Ureter (tissue), 1 donor: ENCODE measurements at places on chromosomes 2 and 18. TPM values are rescaled to one million over a fixed set of nuclear protein-coding genes. Genes with fewer than 3 reads are reported as not detected.

GRCh38 chr2:126275098-126275497 is 380.9 kb upstream of the GYPC start:
- DNase-seq: no peak

GRCh38 chr2:207334624-207335371 is 169.1 kb upstream of the KLF7 start:
- peak; percentile 64 for DNase-seq

NFE2L2 gene
- total RNA-seq: 190 TPM

RAD51AP2 gene
- total RNA-seq: not detected

GRCh38 chr2:22450831-22451230 is 934.1 kb upstream of the KLHL29 start:
- no peak for DNase-seq

CTLA4 gene
- total RNA-seq: 0.44 TPM

SGPP2 gene
- total RNA-seq: 45.8 TPM

DNA sequence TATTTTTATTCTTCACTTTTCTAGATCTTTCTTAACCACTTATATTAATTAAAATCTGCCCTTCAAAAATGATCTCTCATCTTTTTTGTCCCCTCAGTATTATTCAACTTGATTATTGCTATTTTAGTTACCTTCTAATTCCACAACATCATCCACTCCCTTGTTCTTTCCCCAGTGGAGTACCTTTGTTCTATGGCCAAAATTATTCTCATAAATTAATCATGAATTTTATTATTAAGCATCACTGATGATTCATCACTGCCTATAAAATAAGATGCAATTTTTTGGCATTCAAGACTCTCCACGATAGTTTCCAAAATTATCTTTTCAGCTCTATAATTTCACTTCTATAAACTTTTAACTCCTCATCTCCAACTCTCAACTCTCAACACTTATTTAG is 505.7 kb downstream of the SPAG16 start:
- DNase-seq: no peak

GRCh38 chr2:179277429-179278196 is 13.0 kb upstream of the SESTD1 start:
- DNase-seq: no peak

XIRP2 gene
- total RNA-seq: 0.42 TPM

ITM2C gene
- total RNA-seq: 227 TPM

DNA sequence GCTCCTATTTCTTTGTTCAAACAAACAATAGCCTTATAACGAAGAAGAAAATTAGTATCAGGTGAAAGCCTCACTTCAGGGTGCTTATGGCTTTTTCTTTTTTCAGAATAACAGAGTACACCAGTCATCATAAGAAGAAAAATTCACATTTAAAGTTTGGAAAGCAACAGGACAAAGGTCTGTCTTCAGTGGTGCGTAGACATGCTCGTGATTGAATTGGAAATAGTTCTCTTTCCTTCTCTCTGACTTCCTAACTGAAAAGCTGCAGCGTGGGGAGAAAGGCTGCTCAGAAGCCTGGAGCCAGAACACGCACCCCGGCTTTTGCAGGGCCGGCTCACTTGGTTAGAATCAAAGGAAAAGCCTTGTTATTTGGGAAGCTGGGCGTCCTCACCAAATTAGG is 127.6 kb upstream of the ZNF516 start:
- DNase-seq: no peak

ZSWIM2 gene
- not detected for total RNA-seq

DNA sequence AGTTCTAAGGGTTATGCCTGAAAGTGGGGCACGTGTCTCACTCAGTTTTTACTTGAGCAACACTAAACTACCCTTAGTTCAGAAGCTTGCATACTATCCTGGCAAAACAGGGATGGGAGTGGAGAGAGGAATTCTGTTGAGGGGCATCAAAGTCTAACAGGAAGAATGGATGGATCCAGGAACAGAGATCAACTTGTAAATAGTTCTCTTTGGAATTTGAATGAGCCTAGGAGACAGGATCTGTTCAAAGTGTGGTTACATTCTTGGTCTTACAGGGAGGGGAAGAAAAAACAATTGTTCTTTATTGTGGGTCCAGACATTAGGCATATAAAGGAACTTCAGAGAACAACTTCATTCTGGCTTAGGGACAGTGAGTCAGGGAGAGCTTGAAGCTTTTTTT is 560.2 kb downstream of the CNTNAP5 start:
- no peak for DNase-seq

DNA sequence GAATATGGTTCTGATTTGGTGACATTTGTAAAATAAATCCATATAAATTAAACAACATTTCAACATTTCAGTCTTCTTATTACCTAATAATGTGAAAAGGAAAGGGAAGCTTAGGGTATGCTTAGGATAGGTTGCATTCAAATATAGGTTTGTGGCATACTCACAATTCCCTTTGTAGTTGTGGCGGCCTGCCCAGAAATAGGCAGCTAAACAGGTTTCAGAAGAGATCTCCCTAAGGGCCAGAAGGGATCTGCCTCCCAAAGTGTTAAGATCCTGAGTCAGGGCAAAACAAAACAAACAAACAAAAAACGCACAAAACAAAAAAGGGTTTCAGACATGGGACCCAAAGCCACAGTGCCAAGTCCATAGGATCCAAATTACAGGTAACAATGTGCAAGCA is 41.4 kb upstream of the TCF7L1 start:
- no peak for DNase-seq

EHBP1 gene
- total RNA-seq: 62.2 TPM

GRCh38 chr2:121376535-121377250 is 91.7 kb upstream of the TFCP2L1 start:
- no peak for DNase-seq

DNA sequence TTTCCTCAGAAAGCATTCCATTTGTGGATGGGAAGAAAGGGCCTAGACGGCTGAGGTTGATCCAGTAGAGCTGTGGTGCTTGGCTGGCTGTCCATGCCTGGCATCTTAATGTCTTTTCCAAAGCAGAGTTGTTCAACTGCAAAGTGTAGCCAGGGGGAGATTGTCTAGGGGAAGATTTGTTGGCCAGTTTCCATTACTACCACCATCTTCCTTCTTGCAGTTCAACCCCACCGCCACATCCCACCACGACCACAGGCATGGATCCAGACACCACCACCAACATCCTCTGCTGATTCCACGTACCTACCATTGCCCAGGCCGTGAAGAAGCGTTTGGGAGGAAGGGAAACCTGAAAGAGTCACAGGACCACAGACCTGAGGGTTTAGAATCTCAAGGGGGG is 50.7 kb upstream of the HAAO start:
- no peak for DNase-seq

- no peak for DNase-seq
Observed at GRCh38 chr2:236177967-236178889, 10.0 kb upstream of the GBX2 start.

GRCh38 chr2:204000446-204000845 is 63.9 kb downstream of the ICOS start:
- no peak for DNase-seq

ERBB4 gene
- 10.2 TPM for total RNA-seq

LYG1 gene
- 0.39 TPM for total RNA-seq

LIMS2 gene
- 112 TPM for total RNA-seq

GRCh38 chr2:212854771-212855170 is 296.6 kb downstream of the IKZF2 start:
- no peak for DNase-seq
